ENCODE measurements at places on chromosomes 1 and 21. TPM values are rescaled to one million over a fixed set of nuclear protein-coding genes. Genes with fewer than 3 reads are reported as not detected.

The FAM131C gene
- not detected for total RNA-seq

DNA sequence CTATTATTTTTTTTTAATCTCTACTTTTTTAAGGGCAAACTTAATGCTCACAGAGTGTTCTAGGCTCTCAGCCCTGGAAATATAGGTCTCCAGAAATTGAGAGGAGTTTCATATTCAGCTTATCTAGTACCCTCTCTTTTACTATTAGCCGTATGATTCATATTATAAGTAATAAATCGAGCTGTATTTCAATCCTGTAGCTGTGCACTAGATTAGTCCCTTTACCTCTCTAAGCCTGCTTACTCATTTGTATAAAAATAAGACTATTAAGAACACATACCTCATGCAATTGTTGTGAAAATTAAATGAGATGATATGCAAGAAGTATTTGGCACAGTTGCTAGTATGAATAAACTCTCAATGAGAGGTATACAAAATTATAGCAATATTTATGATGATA, 128.2 kb upstream of the HOOK1 start:
- no peak for DNase-seq

The C8A gene
- not detected for total RNA-seq

DNA sequence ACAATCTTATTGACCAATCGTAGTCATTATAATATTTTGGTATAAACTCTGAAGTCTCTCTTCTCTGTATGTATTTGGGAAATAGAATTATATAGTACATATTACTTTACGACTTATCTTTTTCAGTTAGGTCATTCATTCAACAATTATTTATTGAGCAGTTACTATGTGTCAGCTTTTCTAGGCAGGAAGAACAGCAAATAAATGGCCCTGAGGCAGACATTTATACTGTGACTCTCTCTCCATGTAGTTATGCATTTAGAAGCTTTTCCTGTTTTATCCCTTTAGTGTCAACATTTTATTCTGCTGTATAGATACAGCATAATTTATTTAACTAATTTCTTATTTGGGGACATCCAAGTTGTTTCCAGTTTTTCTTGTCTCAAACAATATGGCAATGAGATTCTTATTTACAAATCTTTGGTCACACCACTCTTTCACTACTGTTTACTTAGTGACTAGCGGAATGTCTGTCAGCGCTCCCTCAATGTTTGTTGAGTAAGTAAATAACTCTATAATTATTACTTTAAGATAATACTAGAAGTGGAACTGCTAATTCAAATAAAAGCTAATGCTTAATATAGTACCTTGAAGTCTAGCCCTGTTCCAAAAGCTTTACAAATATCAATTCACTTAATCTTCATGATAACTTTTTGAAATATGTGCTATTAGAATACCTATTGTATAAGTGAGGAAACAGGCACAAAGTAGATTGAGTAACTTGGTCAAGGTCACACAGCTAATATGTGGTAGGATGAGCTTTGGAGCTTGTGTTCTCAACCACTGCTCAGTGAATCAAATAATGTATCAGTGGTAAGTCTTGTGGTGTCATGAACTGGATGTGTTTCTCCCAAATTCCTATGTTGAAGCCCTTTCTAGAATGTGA, 465.6 kb downstream of the SIPA1L2 start:
- peak; percentile 15 for DNase-seq

DNA sequence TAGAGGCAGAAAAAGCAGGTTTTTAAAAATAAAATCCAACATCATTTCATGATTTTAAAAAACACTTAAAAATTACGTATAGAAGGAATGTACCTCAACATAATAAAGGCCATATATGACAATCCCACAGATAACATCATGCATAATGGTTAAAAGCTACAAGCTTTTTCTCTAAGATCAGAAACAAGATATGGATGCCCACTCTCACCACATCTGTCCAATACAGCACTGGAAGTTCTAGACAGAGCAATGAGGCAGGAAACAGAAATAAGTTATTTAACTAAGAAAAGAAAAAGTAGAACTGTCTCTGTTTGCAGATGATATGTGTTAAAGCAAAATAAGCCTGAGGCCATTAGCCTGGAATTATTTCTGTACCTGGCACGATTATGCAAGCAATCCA, 96.3 kb downstream of the UCHL5 start:
- DNase-seq: no peak

GRCh38 chr1:244964112-244964971, 100.0 kb upstream of the HNRNPU start:
- DNase-seq: peak; percentile 96

DNA sequence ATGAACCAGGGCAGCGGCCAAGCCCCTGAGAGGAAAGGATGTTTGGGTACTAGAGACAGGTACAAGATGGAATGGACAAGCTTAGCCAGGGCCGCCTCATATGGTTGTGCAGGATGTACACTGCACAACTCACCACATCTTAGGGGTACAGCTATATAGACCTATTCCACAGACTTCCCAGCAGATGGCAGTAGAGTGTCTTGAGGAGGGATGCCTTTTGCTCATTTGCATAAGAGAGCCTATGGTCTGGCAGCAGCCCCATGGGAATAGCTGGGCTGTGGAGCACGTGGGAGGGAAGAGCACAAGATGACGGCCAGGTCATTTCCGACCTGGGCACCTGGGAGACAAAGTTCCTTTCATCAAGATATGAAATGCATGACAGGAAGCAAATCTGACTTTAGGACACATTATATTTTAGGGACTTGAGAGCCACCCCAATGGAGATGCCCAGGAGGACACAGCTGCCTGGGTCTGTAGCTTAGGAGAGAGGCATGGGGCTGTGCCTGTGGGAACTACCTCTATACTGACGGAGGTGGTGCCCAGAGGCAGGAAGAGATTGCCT, 215.5 kb downstream of the KCNJ6 start:
- DNase-seq: peak; percentile 56

GRCh38 chr1:82161700-82162141, 361.0 kb downstream of the ADGRL2 start:
- no peak for DNase-seq

DNA sequence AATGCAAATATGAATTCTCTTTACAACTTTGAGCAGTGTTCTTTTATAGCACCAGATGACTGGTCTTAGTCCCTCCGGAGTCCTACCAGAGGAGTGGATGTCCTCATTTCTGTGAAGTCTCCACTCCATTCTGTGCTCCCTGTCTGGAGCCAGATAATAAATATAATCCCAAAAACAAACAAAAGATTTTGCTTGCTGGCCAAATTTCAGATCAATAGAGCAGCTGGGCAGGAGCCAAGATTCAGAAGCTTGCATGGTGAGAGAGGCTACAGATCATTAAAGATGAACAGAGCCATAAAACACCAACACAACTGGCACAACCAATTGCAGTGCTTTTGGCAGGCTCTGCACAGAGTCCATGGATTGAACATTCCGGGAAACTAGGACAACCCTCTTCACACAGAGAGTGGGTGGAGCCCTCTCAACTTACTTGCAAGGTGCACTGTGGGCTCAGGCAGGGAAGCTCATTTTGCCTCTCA, 231.5 kb upstream of the SNX7 start:
- no peak for DNase-seq

- DNase-seq: no peak
Observed at GRCh38 chr1:55575571-55576279, 360.6 kb upstream of the USP24 start.

GRCh38 chr1:57713501-57713900, 289.6 kb upstream of the DAB1 start:
- DNase-seq: no peak

The ANP32E gene
- 95.3 TPM for total RNA-seq
